ENCODE measurements at places on chromosomes 7 and 10.
A peak's percentile ranks its signal among the peaks of the same experiment; 100 is the strongest.

GRCh38 chr7:108311446-108312168 is 144.6 kb downstream of the NRCAM start:
- DNase-seq = no peak

DNA sequence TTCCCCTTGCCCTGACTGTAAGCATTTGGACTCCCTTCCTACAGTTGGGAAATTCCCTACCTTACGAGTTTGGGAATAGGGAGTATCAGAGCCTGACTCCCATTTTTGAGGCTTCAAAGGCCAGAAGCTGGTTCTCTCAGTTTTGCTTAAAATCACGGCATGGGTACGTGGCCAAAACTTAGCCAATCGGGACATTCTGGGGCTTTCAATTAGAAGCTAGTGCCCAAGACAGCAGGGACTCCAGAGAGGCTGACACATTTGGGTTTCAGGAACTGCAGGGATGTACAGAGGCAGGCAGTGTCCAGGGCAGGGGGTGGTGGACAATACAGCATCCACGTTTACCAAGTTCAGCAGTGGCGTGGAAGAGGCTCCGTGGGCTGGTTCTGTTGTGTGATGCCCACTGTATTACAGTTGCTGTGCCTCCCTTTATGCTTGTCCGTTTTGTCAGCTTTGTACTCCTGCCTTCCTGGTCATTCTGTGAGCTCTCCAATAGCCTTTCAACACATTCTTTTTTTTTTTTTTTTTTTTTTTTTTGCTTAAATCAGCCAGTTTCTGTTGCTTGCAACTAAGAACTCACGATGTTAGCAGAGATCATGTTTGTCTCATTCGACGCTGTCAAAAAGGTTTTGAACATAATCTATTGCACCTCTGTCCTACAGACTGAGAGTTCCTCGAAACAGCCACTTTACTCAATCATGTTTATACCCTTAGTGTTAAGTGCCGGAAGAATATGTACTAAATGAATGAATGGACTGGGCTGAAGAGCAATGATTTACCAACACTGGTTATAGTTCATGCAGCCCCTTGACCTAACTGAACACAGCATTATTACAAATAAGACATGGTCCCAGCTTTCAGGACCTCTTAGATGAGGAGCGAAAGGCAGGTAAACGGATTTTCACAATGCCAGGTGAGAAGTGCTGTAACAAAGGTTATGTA is 1.1 kb downstream of the GGCT start:
- no peak for DNase-seq

GRCh38 chr7:135512135-135512887 is 2.4 kb upstream of the CNOT4 start:
- peak; percentile 19 for DNase-seq

DNA sequence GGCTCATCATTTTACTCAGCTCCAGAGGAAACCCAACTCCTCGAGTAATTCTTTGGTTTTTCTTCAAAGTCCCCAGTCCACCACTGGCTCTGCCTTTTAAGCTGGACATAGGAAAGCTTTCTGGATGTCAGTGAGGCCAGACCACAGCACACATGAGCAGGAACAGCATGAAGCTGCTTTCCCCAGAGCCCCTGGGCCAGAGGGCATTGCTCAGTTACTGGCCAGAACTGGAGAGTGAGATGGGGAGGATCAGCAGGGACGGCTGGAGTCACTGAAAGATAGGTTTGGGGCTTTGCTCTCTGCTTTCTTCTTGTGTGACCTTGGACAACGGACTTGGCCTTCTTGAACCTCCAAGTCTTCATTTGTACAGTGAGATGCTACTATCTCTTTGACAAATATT is 43.1 kb downstream of the PARP12 start:
- no peak for DNase-seq

GRCh38 chr10:84820120-84820519 is 491.7 kb downstream of the CCSER2 start:
- no peak for DNase-seq

DNA sequence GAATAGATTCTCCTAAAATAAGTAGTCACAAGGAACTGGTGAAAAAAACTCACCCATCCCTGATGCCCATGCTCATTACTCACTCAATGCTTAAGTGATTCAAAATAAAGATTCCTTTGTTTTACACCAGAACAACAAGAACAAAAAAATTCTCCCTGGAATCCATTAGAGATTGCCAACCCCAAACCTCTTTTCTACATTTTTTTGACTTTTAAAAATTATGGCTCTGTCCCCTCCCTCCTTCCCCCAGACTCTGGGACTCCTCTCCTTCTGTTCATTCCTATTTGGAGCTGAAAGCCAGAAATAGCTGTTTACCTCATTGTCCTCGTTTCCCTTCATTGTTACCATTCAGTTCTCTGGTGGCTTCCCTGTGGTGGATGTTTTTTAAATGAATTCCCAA is 63.2 kb upstream of the FHIP2A start:
- DNase-seq = no peak

DNA sequence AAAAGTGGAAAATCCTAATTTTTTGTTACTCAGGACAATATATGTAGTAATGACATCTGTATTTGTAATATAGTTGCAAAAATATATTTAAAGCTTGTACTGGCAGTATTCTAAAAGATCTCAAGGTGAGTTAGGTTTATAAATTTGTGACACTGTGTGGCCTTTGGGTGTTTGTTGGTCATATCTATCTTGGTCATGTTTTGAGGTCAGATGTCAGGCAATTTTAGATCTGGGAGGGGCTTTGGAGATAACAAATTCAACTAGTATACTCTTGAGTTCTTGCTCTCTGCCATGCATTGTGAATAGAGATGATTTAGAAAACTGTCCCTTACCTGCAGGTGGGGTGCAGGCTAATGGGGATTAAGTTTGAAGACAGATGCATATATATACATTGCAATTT is 3.1 kb downstream of the TBC1D12 start:
- no peak for DNase-seq

DNA sequence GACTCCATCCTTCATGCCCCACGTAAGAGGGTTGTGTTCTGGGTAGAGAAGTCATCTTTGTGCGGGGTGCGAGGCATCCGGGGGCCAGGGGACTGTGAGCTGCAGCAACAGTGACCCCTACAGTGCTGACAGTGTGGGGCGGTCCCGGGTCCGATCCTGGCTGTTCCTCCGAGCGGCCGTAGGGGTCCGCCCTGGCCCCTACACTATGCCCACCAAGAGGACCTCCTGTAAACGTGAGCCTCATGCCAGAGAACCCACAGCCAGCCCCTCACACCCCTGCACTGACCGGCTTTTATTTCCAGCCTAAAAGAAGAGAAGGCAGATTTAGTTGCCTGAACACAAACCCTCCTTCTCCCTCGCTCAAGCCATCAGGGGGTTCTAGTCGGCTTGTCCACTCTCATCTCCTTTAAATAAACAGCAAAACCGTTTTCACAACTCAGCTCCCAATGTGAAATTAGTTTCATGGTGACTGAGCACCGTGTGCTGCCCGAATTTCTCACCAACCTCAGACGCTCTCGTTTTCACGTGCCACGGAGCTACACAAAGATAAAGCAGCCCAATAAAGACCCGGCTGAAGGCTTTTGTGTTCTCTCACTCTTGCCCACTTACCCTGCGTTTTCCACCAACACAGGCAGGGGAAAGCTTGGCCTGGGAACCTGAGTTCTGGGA is 588.6 kb downstream of the PTPRN2 start:
- no peak for DNase-seq

DNA sequence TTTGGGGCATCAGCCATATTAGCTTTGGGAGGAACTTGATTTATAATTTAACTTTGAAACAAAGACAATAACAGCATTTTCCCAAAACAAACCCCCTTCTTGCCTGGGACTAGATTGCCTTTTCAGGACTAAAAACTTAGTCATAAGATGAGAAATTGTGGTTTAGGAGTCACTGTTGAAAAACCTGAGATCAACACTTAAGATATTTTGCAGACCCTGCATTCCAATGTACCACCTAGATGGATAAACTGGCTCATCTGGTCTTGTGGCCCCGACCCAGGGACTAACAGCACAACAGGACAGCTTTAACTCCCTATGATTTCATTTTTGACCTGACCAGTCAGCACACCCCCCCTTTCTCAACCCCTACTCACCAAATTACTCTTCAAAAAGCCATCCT is 1165.4 kb downstream of the XPNPEP1 start:
- DNase-seq = no peak
